ENCODE measurements at places on chromosomes 3 and 15.

GRCh38 chr3:121629601-121630000, 31.1 kb downstream of the HCLS1 start:
- no peak for DNase-seq

DNA sequence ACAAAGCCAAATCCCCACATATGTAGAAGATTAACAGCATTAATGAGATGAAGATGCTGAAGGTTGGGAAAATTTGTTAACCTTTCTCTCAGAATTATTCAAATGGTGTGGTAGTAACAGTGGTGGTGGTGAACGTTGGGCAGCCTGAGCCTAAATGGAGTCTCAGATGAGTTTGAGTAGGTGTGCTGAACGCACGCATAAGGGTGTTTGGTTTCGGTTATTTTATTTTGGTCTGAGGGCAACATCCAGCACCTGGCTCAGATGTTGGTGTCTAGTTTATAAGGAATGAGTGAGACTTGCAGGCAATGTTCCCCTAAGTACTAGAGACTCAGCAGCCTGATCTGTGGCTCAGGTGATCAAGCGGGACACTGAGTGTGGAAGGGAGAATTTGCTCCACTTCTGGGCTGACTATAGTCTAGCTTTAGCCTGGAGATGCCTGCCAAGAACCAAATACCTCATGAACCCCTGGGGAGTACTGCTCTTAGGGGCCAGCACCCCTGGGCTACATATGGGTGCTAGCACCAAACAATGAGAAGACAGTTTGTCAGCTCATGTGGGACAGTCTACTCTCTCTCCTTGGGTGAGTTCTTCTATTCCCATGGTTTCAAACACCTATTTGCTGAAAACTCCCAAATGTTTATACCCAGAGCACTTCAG, 39.5 kb upstream of the ATP2C1 start:
- DNase-seq: no peak

GRCh38 chr3:187377842-187378241, 9.7 kb downstream of the RTP4 start:
- no peak for DNase-seq

DNA sequence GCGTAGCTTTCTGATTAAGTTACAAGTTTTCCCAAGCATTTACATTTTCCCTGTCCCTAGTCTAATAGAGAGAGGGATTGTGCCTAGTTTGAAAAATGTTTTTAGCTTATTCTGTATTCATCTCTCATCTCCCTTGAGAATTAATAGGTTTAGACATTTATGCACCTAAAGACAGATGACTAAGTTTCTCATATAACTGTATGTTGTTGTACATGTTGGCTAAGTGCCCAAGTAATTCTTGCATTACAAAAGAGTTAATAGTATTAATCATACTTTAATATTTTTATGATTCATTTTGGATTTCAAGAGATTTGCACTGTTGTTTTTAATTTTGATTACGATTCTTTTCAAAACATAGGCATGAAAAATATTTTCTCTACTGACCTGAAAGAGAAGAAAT, 109.0 kb upstream of the TBL1XR1 start:
- DNase-seq: no peak

DNA sequence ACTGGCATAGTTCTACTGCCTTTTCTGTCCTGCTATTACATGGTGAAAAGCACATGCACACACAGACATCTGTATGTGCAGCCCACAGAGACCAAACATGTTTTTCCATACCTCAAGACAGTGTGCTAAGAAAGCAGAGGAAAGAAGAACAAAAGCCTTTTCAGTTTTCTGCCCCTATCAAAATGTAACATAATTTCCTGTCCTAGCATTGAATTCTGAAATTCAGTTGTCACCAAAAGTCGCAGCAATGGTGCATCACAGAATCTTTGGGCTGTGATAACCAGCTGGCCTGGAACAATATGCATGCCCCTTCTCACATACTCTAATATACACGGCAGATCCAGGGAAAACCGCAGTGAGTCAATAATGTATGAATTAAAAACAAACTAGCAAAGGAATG, 153.8 kb upstream of the RAP2B start:
- DNase-seq: no peak

DNA sequence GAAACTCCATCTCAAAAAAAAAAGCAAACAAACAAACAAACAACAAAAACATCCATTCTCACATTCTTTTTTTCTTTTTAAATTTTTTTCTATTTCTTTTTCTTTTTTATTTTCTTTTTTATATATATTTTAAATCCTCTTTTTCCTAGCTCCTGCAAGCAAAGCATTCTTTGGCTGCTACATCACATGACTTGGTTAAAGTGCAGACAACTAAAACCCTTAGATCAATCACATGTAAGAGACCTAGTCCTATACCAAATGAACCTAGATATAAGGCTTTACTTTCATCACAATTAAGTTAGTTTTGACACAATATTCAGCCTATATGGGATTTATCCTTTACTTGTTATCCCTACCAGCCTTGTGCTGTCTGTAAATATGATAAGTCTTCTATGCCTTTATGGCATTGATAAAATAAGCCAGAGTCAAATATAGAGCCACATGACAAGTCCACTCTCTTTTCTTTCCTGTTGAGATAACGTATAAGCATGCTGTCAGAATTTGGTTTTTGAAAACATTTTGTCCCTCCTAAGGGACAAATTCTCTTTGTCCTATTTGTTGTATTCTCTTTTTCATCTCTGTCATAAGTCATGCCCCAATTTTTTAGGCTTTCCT, 11.3 kb downstream of the UBR1 start:
- DNase-seq: no peak

- DNase-seq: no peak
Measured at GRCh38 chr3:55601366-55602080, 114.4 kb upstream of the WNT5A start.
